Body of pancreas (tissue), 4 donors: ENCODE measurements at places on chromosomes 16 and 17.

- DNase-seq = no peak
These were observed 30.8 kb upstream of the MRC2 start for GRCh38 chr17:62596662-62597061.

- DNase-seq = no peak
These were observed 211.3 kb downstream of the FOXL1 start for GRCh38 chr16:86789621-86790051.

- no peak for DNase-seq
These were observed 29.6 kb upstream of the FOXK2 start for GRCh38 chr17:82489851-82490511.

- no peak for DNase-seq
These were observed 13.6 kb upstream of the TERF2 start for GRCh38 chr16:69399361-69399760.

DNA sequence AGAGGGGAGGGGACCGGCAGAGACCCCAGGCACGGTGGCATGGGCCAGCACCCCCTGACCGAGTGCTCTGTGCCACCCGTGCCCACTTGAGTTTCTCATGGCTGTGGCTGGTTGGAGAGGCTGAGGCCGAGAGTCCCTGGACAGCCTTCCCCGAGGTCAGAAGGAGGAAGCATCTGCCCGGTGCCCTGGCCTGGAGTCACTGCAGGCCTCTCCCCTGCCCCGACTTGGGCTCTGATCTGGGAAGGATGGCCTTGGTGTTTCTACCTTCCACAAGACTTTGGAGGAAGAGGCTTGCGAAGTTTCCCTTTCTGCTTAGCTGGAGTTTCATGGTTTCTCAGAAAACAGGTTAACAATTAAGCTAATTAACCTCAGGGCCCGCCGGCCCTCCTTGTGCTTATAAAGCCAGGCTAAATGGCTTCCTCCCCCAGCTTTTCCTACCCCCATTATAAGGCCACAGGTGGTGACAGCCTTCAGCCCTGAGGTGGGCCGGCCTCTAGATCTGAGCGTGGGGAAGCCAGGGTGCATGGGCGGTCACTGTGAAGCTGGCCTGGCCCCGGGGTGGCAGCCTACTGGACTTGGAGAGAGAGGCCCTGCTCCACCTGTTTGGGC, 17.3 kb downstream of the LLGL2 start:
- DNase-seq = no peak

DNA sequence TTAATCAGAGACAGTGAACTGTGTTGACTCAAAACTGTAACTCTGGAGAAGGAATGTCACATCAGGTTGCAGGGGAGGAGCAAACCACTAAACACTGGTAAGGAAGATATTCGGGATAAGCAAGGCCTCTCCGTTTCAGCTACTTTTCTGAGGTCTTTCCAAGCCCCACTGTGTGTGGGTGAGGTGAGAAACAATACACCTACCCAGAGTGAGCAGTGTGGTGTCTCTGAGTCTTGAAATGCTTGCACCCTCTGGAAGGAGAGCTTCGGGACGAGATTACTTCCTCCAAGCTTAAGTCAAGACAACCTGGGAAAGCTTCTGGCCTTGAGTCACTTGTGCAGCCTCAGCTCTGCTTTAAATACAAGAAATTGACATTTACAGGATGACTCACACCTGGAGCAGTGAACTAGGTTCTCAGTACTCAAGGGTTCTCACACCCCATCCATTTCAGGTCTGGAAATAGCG, 2.5 kb upstream of the MAP3K14 start:
- no peak for DNase-seq

DNA sequence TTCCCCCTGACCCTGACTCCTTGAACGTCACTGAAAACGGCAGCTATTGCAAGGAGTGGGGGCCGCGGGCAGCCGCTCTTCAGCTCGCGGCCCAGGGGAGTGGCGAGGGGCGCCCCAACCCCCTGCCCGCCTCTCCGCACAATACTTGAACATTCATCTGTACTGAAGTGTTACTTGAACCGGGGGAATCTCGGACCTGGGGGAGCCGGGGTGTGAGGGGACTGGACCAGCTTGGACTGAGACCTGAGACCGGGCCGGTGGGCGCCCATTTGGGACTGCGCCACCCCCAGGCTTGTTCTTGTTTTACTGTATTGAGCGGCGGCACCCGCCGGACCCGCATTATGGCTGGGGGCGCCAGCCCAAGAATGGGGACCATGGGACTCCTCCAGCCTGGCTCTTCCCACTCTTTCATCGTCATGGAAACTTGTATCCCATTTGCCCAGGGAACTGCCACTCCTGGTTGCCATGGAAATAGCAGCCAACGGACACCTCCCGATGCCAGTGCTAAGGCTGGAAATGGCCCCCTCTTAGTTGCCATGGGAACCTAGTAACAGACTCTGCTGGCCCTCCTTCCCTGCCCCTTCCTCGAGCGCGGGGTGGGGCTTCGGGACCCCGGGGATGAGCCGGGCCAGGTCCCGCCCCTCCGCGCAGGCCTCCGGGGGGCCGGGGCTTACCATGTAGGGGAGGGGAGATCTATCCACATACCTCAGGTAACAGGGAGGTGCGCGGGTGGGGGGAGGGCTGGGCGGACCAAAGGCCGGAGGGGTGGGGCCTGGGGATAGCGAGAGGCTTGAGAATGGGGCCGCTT, 805 bp upstream of the ORAI3 start:
- peak; percentile 88 for DNase-seq
